ENCODE measurements at places on chromosomes 7 and 10.

- no peak for DNase-seq
These were observed 161.5 kb upstream of the TBX20 start for GRCh38 chr7:35415411-35415822.

- no peak for DNase-seq
These were observed 1.9 kb upstream of the FAM170B start for GRCh38 chr10:49135575-49136313.

DNA sequence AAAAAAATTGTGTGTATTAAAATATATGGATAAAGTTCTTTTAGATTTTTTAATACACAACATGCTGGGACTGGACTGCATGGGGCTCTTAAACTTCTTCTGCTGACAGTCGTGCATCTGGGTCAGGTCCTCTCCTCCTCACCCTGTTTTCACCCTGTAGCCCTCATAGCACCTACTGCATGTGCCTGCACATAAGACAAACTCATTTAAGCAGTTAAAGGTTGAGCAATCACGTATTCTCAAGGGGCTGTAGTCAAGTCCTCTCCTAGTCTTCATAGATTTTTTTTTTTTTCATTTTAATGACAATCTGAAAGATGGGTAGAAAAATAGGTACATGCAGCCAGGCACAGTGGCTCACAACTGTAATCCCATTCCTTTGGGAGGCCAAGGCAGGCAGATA lies 23.6 kb upstream of the PDCD4 start:
- no peak for DNase-seq

- no peak for DNase-seq
These were observed 7.1 kb downstream of the ZNF736 start for GRCh38 chr7:64320547-64321513.

GRCh38 chr10:110510730-110511129 lies 13.0 kb downstream of the DUSP5 start:
- no peak for DNase-seq
